Ovary (tissue), 10 donors: ENCODE measurements at places on chromosomes 13 and 19. TPM values are rescaled to one million over a fixed set of nuclear protein-coding genes. Genes with fewer than 3 reads are reported as not detected.

Gene POGLUT2
- 13.0 TPM for polyA plus RNA-seq

Gene KIR2DL4
- not detected for polyA plus RNA-seq

Gene MISP3
- polyA plus RNA-seq, result 1.3 TPM

- DNase-seq, result no peak
Observed at GRCh38 chr19:45391346-45391745, 13.5 kb downstream of the PPP1R13L start.

DNA sequence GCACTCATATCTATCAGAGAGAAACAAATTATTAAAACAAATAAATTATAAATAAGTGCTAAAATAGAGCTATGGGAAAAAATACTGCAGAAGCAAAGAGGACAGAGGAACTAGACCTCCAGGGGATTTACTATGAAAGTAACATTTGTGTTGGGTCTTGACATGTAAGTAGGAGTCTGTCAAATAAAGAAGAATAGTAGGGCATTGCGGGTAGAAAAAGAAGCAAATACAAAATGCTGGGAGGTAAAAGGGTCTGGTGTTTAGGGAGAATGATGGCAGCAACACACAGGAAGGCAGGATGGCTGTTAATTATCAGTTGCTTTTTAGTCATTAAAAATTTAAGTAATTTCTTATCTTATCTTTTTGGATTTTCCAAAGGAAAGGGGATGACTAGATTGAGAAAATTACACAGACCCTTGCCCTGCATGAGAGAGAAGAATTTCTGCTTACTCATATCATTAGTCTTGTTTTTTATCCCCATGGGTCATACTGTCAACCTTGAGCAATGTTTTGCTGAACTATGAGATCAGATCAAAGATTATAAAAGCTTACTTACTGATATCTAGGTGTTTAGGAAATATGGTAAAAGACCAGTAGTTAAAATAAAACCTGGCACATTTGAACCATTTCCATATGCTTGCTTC, 472.7 kb downstream of the DIAPH3 start:
- no peak for DNase-seq

GRCh38 chr13:46936525-46936924, 39.7 kb upstream of the HTR2A start:
- DNase-seq, result no peak

DNA sequence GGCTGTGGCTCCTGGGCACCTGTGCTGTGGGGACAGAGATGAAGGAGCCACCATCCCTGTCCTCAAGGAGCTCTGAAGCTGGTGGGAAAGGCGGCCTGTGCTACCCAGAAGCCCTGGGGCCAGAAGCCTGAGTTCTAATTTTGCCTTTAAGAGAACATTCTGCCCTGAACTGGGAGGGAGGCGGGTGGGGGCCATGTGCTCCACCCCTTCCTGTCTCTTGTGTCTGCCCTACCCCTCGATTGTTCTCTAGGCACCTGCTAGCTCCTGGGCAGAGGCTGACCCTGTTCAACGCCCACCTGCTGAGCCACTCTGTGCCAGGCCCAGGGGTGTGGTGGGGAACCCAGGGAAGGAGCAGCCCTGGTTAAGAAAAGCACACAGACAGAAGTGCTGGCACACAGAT, 5.9 kb downstream of the TRAPPC6A start:
- no peak for DNase-seq

GRCh38 chr19:19213426-19214158, 1.8 kb downstream of the NCAN start:
- no peak for DNase-seq
